A549 treated with DMSO at 1 μM for 4 hours (cell line): ENCODE measurements at places on chromosomes 5 and 9. TPM values are rescaled to one million over a fixed set of nuclear protein-coding genes. Genes with fewer than 3 reads are reported as not detected.

The SPINK13 gene
- not detected in 5 replicates for total RNA-seq

The BHMT gene
- total RNA-seq: not detected in 5 replicates

The PROB1 gene
- 0.28 to 0.37 TPM (median 0.33 TPM) in 5 replicates for total RNA-seq

The DRD1 gene
- 0.77 to 1.3 TPM (median 0.95 TPM) in 5 replicates for total RNA-seq

The OR1Q1 gene
- not detected in 5 replicates for total RNA-seq

The FAM200C gene
- 1.3 to 2.7 TPM (median 2.5 TPM) in 5 replicates for total RNA-seq

The MCCC2 gene
- total RNA-seq: 41.7 to 46.6 TPM (median 44.7 TPM) in 5 replicates

The RAB14 gene
- 39.0 to 54.5 TPM (median 49.1 TPM) in 5 replicates for total RNA-seq

The BRIX1 gene
- 46.8 to 61.7 TPM (median 58.3 TPM) in 5 replicates for total RNA-seq

The NME5 gene
- not detected in 5 replicates for total RNA-seq

The BHMT2 gene
- total RNA-seq: not detected in 5 replicates

The LEAP2 gene
- 0.55 to 1.5 TPM (median 1.1 TPM) in 5 replicates for total RNA-seq

The GABRB2 gene
- not detected in 5 replicates for total RNA-seq

The SMC2 gene
- 20.8 to 30.0 TPM (median 27.1 TPM) in 5 replicates for total RNA-seq
